ENCODE measurements at places on chromosomes 11 and 22.

- no peak overlapping the region for H3K4me3 ChIP-seq
- no peaks in the 10 kb centered on the region for H3K27me3 ChIP-seq
- no peak for DNase-seq
Observed at GRCh38 chr11:19573666-19574065, 139.0 kb upstream of the NAV2 start.

DNA sequence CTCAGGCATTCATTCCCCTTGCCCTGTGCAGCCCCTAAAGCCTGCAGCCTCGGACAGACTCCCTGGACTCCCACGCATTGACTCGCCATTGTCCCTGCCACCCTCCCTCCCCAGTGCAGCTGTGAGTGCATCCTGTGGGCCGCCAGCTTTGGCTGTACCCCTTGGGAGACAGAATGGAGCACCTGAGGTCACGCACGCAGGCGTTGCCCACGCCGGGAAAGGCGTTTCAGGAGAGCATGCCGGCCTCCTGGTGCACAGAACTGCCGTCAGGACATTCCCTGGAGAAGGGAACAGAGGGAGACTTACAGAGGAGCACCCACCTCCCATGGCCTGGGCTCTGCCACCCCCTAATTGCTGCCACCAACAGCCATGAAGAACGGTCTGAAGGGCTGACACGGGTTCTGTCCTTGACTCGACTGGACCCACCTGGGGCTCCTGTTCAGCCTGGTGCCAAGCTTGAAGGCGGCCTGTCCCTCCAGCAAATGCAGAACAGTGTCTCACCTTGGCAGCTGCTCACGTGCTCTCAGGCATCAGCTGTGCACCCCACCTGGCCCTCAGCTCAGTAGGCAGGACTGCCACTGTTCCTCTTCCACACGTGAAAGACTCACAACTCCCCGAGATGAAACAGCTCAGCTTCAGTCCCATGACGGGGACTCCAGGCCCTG is 503.8 kb downstream of the BRD1 start:
- H3K4me3 ChIP-seq = no peak overlapping the region
- no peak overlapping the region for H3K27ac ChIP-seq
- no peak for DNase-seq
- no peaks in the 10 kb centered on the region for H3K4me1 ChIP-seq
- H3K27me3 ChIP-seq = peaks cover 13% of the 10 kb centered on the region

- H3K4me3 ChIP-seq = no peak overlapping the region
- no peaks in the 10 kb centered on the region for H3K27me3 ChIP-seq
- H3K4me1 ChIP-seq = no peaks in the 10 kb centered on the region
- H3K27ac ChIP-seq = no peak overlapping the region
- H3K36me3 ChIP-seq = no peaks in the 10 kb centered on the region
Observed at GRCh38 chr11:85182441-85183387, 444.4 kb downstream of the DLG2 start.

DNA sequence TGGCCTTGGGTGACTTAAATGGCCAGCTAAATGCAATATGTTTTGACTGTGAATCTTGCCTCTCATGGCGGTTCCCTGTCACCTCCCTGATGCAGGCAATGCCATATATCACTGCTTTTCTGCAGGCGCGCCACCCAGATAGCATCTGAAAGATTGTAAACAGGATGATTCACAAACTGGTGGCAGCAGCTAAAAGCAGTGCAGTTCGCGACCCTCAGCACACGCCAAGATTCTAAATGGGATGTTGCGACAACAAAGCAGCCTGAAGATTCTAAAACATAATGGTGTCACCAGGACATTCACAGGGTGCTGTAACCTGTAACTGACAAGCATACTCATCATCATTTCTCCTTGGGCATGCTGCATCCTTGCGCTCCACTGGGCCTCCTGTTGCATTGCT is 440.4 kb upstream of the CADM1 start:
- no peak overlapping the region for H3K27ac ChIP-seq
- no peak overlapping the region for H3K4me3 ChIP-seq
- no peaks in the 10 kb centered on the region for H3K36me3 ChIP-seq
- no peak for DNase-seq
- peaks cover 3% of the 10 kb centered on the region for H3K27me3 ChIP-seq

DNA sequence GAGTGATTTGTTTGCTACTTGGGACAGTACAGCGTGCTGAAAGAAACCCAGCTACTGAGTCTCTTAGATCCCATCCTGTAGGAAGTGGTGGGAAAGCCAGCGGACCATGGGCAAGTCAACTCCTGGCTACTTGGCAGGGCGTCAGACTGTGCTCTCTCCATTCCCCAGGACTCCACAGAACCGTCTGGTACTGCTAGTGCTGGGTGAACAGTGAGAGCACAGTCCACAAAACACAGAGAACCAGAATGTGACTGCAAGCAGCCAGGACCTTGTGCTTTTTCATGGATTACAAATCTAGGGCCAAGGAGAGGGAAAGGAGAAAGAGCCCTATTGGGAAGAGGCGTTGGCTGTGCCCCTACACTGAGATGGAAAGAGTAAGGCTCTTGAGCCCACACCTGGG is 10.2 kb downstream of the BID start:
- no peak for DNase-seq
- H3K36me3 ChIP-seq = peaks cover 10% of the 10 kb centered on the region
- no peak overlapping the region for H3K27ac ChIP-seq
- H3K4me3 ChIP-seq = no peak overlapping the region

DNA sequence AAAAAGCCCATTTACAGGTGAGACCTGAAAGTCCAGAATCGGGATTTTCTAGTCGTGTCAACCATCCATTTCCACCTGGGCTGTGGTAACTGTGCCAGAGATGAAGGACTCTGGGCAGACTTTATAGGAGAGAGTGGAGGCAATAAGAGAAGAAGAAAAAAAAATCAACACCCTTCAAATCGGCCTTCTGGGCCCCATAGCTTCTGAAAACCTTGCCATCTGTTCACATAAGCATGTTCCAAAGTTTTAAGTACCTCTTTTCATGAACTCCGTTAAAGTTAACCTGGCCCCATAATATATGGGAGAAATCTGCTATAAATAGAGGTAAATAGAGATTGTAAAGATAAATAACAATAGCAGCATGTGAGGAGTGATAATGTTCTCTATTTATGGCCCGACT is 470.5 kb downstream of the MIAT start:
- H3K4me3 ChIP-seq = no peak overlapping the region
- H3K27me3 ChIP-seq = no peaks in the 10 kb centered on the region
- H3K36me3 ChIP-seq = no peaks in the 10 kb centered on the region
- H3K4me1 ChIP-seq = peaks cover 27% of the 10 kb centered on the region
- H3K27ac ChIP-seq = no peak overlapping the region

GRCh38 chr11:104652996-104653395 is 245.3 kb downstream of the CASP12 start:
- no peak overlapping the region for H3K27ac ChIP-seq
- no peaks in the 10 kb centered on the region for H3K36me3 ChIP-seq
- DNase-seq = no peak
- H3K27me3 ChIP-seq = no peaks in the 10 kb centered on the region

DNA sequence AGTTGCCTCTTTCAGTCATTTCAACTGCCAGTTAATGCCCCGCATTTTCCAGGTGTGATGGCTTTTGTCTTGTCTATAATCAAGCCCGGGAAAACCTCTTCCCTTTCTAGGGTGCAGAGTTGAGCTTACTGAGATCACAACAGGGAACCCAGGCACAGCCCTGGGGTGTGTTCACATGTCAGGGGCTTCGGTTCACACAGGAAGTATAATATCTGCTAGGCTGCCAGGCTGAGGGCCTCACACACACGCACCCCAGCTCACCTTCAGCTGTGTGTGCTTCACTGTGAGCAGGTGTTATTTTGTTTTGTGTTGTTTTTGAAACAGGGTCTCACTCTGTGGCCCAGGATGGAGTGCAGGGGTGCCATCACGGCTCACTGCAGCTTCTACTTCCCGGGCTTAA is 9.7 kb upstream of the SOX10 start:
- no peaks in the 10 kb centered on the region for H3K27me3 ChIP-seq
- peaks cover 29% of the 10 kb centered on the region for H3K4me1 ChIP-seq
- no peaks in the 10 kb centered on the region for H3K36me3 ChIP-seq
- DNase-seq = no peak
- H3K27ac ChIP-seq = no peak overlapping the region

DNA sequence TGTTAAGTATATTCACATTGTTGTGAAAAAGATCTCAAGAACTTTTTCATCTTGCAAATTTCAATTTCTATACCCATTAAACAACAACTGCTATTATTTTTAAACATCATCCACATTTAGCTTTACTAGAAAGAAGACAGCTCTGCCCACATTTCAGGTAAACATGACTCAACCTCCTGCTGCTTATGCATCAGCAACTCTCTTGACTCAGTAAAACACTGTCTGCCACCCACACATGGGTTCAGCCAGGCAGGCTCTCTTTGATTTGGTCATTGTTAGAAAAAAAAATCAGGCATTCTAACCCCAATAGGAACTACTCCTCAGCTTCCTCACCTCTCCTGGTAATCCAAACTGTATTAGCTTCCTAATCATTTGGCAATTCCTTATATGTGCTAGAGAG is 5.1 kb upstream of the ENDOD1 start:
- no peak overlapping the region for H3K27ac ChIP-seq
- H3K27me3 ChIP-seq = no peaks in the 10 kb centered on the region
- H3K4me3 ChIP-seq = no peak overlapping the region
- H3K4me1 ChIP-seq = no peaks in the 10 kb centered on the region
- no peaks in the 10 kb centered on the region for H3K36me3 ChIP-seq
- DNase-seq = no peak

DNA sequence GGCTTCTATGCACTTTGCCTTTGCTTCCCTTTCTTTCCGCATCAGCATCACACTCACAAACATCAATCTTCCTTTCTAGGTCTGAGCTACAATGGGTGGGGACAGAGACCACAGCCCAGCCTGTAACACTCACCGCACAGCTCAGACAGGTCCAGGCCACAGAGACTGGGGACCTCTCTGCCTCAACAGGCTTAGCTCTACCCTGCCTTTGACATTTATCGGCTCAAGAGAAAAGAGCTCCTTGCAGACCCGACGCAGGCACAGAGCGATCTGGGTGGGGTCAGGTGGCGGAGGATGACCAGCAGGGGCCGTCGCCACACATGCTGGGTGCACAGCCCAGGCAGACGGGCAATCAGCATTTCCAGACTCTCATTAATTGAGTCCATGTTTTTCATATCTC is 837.3 kb downstream of the TBC1D22A start:
- H3K4me3 ChIP-seq = no peak overlapping the region
- no peak overlapping the region for H3K27ac ChIP-seq
- H3K36me3 ChIP-seq = no peaks in the 10 kb centered on the region
- no peaks in the 10 kb centered on the region for H3K4me1 ChIP-seq

DNA sequence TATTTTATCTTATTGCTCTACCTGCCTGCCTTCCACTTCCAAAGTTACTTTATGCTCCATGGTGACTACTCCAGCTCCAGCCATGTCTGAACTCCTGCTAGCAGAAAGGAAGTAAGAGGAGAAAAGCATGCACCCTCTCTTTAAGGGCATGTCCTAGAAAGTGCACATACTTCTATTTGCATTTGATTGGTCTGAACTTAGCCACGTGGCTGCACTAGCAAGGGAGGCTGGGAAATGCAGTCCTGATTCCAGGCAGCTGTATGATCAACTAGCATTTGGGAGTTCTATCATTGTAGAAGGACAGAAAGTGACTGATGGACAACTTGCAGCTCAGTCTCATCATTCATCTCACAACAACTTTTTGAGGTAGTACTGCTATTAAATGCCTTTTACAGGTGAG is 515.7 kb downstream of the BUD13 start:
- no peak overlapping the region for H3K27ac ChIP-seq
- no peaks in the 10 kb centered on the region for H3K36me3 ChIP-seq
- DNase-seq = no peak

- H3K4me1 ChIP-seq = peaks cover 8% of the 10 kb centered on the region
- no peaks in the 10 kb centered on the region for H3K36me3 ChIP-seq
- no peak overlapping the region for H3K27ac ChIP-seq
- peak overlapping the region; percentile 38 for H3K4me3 ChIP-seq
Observed at GRCh38 chr11:20131788-20132666, 28.2 kb downstream of the DBX1 start.

GRCh38 chr22:19625331-19626041 is 88.8 kb upstream of the SEPTIN5 start:
- H3K27me3 ChIP-seq = no peaks in the 10 kb centered on the region
- H3K27ac ChIP-seq = no peak overlapping the region
- no peak for DNase-seq

- no peak overlapping the region for H3K27ac ChIP-seq
- H3K4me3 ChIP-seq = no peak overlapping the region
- H3K4me1 ChIP-seq = no peaks in the 10 kb centered on the region
- peaks cover 11% of the 10 kb centered on the region for H3K27me3 ChIP-seq
Observed at GRCh38 chr11:71342951-71343827, 90.8 kb upstream of the SHANK2 start.

GRCh38 chr22:33746501-33746928 is 173.8 kb downstream of the LARGE1 start:
- no peaks in the 10 kb centered on the region for H3K4me1 ChIP-seq
- DNase-seq = no peak
- H3K27ac ChIP-seq = no peak overlapping the region
- H3K36me3 ChIP-seq = no peaks in the 10 kb centered on the region
- H3K27me3 ChIP-seq = no peaks in the 10 kb centered on the region

GRCh38 chr11:612201-612960 is 3.4 kb downstream of the IRF7 start:
- H3K27me3 ChIP-seq = no peaks in the 10 kb centered on the region
- peaks cover 63% of the 10 kb centered on the region for H3K36me3 ChIP-seq
- H3K27ac ChIP-seq = no peak overlapping the region

Data from common myeloid progenitor, CD34-positive (primary cell).